GM13977 (cell line): ENCODE measurements at places on chromosomes 2 and 18.

DNA sequence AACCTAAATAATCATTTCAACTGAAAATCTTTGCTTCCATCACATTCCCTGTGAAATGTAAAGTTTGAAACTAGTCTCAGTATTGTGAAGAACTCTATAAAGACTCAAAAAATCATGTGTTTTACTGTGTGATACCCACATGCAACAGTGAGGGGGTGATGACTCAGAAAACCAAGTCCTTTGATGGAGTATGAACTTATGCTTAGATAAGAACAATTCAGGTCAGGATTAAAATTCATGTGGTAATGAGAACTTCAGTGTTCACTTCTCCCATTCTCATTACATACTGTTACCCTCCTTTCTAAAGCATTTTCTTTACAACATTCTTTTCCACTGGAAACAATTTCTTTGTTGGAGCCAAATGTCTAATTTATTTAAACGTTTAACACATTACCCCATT, 360.2 kb downstream of the FSIP2 start:
- no peak for DNase-seq

- DNase-seq, result no peak
Measured at GRCh38 chr18:48036641-48037421, 106.4 kb upstream of the SMAD2 start.

DNA sequence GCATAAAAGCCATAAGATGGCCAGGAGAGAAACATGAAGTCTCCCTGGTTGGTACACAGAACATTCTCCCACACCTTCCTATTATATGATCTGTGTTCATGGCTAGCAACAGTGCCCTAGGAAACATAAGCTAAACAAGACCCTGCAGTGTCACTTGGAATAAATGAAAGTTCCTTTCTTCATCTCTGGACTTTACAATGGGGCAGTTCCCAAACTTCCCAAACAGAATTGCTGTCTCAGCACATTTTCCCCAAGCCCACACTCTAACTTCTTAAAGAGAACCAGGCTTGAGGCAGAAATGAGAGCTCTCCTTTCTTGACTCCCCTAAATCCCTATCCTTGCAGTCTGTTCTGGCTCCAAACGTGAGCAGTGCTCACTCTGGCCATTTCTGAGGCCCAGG, 173.2 kb upstream of the CREB1 start:
- DNase-seq, result no peak

DNA sequence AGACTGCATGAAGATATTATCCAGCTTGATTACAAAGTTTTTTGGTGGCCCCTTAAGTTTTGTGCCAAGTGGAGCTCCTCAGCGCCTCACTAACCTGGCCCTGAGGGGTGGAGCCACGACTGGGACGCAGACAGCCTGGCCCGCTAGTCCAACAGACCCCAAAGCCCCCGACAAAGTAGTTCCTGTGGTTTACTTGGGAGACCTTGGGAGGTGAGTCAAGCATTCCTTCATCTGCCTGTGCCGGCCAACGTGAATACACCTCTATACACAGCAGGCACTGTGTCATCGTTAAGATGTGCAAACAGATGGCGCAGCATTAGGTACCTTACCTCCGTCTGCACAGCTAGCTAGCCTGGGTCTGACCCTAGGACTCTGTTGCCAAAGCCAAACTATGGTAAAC, 55.0 kb upstream of the LAMA1 start:
- no peak for DNase-seq

GRCh38 chr18:38367473-38367872, 801.9 kb upstream of the CELF4 start:
- no peak for DNase-seq

- DNase-seq, result no peak
Measured at GRCh38 chr2:39686456-39686855, 20.7 kb downstream of the TMEM178A start.

GRCh38 chr2:238692562-238692961, 155.3 kb upstream of the TWIST2 start:
- DNase-seq, result no peak

DNA sequence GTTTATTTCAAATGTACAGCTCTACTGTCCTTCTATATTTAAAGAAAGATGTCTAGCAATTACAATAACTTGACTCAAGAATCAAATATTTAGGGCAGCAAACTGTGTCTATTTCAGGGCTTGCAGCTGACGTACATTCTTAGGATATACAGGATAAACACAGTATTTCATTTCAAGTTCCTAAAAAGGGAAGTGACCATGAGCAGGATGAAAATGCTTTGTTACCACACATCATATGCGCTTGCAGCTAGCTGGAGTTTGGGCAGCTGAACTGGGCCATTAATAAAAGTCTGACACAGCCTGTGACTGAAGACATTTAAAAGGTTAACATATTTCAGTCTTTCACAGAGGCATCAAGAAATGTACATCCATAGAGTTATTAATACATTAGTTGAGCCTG, 264.6 kb upstream of the TRIB2 start:
- DNase-seq, result no peak

DNA sequence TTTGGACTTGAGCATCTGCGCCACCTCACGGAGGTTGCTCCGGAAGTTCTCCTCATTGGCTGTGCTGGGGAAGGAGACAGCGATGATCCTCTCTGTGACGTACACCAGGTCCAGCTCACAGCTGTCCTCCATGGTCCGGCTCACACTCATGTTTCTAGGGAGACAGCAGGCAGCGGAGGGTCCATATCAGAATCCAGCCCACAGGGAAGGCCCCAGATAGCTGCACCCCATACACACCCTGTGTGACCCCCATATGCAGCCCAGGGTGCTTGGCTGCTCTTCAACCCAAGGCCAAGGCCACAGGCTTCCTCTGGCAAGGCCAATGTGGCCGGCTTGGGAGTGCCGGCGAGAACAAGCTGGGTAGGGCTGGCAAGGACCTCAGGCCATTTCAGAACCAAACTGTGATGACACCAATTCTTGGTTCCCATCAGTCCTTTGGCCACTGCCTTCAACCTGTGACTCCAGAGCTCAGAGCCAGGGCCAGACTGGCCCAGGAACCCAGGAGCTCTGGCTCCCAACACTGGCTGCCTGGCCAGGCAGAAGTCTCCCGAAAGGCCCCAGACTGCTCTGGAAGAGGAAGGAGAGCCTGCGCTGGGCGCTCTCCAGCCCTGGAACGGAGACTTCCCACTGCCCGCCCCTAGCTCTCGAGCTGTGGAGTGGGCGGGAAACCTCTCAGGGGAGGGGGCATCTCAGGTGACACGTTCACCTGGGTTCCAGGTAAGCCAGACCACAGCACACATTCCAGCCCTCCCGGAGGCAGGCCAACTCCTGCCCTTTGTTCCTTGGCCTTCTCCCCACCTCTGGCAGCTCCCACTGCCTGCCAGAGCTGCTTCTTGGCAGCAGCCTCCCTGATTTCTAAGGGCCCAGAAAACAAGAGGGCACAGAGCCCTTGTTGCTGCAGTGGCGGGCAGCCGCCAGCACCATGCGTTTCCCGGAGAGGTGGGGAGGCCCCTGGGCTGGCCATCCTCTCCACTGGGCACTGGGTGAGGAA, 104.7 kb downstream of the TNS1 start:
- no peak for DNase-seq
